Stimulated activated naive CD8-positive, alpha-beta T cell treated with anti-CD3 and anti-CD28 coated beads, Interleukin-15, amount 100 ng/mL, for 72 hours (primary cell): ENCODE measurements at places on chromosomes 1 and 21.

DNA sequence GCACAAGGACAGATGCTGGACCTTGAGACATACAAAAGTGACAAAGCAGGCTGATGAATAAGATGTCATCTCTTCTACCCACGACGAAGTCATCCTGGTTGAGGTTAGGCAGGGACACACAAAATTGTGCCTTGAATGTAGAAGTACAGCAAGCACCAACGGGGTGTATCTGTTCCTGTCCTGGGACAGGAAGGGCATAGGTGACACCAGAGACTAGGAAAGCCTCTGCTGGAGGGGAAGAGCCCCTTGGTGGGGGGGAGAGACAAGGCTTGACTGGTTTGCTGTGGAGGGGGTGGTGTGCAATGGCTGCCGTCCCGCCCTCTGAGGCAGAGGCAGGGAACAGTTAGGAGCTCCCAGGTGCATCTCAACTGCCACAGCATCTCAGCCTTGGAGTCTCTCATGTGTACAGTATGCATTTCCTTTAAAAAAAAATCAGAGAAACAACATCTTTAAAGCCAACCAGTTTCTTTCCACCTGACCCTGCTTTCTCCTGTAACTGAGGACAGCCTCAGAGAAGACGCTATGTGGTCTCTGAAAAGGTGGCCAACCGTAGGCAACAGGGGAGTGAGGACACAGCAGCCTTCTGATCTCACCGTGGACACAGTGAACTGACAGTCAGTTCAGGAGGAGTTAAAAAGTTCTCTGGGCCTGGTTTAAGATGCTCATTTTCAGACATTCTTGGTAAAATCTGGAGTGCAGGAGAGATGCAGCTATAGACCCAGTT, 17.7 kb upstream of the GFI1 start:
- DNase-seq: no peak

DNA sequence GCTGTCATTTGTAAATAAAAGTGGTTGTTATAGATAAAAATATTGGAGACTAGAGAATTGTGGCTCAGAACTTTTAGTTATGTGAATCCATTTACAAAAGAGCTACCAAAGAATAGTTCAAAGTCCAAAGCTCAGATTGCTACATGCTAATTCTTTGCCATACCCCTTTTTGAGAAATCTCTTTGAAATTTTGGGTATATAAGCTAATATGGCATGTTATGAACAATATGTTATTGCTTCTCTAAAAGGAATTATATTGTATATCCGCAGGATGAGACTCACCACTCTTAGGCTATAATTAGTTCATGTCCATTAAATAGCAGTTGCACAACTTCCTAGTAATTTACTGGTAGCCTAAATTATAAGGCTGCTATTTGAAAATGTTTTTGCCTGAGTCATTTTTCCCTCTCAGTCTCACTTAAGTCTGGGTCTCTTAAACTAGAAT, 178.0 kb downstream of the ZNF281 start:
- no peak for DNase-seq

DNA sequence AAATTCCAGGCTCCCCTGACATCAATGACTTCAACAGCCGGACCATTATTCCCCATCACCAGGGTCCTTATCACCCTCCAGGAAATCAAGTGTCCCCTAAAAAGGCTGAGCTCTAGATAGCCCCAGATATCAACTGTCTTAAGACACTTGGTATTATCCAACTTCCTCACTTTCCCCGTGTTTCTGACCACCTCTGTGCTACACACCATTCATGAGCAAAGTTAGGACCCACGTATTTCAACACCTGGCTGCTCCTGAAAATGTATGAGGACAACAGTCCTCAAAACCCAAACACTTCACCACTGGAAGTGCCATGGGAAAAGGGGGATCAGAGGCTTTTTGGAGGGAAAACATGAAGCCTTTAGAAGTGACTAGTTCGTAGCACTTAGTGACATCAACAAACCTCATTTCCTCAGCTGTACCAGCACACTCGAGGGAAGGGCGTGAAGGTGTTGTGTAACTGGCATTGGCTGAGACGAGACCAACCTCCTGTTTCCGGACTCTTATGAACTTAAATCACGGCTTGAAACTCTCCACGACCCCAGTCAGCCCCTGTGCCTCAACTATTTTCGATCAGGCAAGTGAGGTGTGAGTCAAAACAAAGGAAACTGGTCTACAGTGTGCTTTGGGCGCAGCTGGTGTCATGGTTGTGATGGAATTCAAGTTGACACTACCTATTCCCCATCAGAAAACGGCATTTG, 4.1 kb upstream of the CHD5 start:
- no peak for DNase-seq

DNA sequence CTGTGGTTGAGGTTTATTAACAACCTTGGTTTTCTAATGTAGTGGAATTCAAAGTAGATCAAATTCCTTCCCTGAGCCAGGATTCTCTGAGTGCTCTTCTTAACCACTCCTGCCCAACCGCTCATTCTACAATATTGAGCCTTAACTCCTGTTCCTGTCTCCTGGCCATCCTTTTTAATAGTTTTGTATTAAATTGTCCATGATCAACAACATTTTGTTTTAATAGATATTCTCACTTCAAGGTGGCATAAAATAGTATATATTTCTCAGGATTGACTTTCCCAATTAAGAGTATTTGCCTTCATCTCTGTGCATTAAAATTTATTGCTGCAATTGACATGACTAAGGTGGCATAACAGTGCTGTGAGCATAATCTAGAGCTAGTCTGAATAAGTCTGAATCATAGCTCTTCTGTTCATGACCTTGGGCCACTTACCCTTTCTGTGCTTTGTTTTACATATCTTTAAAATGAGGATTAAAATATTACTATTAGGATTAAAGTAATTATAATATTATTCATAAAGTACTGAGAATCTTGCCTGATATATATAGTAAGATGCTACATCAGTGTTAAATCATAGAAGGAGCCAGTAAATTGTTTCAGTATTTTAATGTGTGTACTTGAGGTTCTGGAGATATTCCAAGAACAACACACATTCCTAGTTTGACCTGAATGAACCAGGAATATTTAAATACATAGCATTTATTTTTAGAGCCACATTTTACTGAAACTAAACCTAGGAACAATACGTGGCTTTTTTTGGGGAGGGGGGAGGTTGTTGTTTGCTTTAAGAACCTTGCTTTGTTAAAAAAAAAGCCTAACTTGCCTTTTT, 76.4 kb downstream of the ADGRL2 start:
- DNase-seq: no peak

- DNase-seq: no peak
Observed at GRCh38 chr1:15674386-15675159, 9.5 kb upstream of the PLEKHM2 start.

GRCh38 chr1:54874079-54874830, 12.7 kb downstream of the DHCR24 start:
- no peak for DNase-seq

GRCh38 chr1:37497832-37498231, 16.7 kb downstream of the MEAF6 start:
- no peak for DNase-seq

DNA sequence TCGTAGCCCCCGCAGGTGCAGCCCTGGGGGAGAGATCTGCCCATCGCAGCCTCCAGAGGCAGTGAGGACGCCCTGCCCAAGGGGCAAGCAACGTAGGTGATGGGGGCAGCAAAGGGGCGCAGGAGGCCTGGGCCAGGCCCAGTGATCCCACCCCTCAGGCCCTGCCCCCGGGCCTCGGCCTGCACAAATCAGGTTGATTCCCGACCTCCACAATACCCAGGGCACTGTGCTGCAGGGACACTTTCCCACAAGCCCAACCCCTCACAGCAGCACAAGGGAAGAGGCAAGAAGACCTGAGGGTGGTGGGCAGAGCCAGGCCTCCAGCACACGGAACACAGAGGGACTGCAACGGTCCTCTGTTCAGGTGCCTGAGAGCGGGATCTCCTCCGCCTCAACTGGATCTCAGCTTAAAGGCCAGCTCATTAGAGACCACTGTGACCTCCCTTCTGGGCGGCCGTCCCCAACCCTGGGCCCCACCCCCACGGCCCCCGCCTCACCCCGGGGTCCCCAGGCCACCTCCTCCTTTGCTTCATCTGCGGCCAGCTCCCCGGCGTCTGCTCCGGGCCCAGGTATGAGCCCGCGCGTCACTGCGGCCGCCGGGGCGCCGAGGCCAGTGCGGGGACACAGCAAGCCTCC, 812 bp upstream of the ARF1 start:
- no peak for DNase-seq

DNA sequence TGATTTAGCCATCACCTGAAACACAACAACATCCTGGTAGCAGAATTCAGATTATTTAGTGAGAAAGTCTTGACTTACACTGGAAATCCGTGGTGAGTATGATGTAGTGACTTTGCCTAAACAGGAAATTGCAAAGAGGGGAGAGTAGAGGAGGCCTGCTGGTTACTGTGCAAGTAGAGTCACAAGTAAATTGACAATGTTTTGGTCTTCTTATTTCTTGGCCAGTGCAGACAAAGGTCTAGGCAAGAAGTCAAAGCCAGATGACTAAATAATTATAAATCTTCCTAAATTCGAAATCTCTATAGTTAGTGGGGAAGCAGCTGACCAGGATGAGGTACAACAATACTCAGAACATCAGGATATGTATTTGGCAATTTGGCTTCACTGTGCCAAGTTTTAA, 159.5 kb upstream of the KCTD3 start:
- no peak for DNase-seq

GRCh38 chr1:100456880-100457279, 81.1 kb upstream of the GPR88 start:
- no peak for DNase-seq

- no peak for DNase-seq
Observed at GRCh38 chr1:3691421-3692204, 39.3 kb downstream of the TP73 start.

DNA sequence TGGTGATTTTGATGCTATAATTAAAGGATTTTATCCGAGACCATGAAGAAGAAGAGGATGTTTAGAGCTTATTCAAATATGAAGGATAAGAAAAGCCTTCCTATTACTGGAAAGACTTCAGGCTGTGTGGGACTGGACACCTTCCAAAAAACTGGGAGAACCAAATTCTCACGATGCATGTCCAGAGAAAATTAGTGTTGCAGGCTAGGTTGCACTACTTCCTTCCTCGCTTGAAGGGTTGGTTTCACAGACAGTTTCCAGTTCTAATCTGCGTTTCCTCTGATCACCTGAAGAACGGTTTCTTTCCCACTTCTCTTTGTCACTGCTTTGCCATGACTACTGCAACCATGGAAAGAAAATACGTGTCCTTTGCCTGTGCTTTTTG, 2.0 kb downstream of the MTARC2 start:
- DNase-seq: no peak

DNA sequence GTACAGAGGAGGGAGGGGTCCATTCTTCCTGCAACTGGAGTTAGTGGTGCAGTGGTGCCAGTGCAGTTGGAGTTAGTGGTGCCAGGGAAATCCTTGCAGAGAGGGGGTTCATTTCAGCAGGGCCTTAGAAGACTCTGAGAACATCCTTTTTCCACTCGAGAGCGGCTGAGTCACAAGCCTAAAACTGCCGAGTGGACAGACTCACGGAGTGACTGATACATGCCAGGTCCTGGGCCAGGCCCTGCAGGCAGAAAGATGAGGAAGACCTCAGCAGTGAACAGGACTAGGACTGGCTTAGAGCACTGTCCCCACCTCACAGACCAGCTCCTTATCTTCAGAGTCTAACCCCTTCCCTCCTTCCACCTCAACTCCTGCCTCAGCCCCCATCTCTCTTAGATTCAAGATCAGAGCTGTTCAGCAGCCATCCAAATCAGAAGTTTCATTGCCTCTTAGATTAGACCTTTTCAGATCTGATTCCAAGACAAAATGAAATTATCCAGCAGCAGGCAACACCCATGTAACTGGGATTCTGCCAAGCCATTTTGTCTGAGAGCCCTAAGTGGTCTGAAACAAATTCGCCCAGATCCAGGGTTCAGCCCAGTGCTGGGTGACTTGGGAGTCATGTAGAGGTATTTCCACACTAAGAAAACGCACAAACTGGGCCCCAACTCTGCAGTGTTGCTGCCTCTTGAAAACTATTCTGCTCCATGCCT, 12.7 kb upstream of the IKBKE start:
- DNase-seq: no peak

DNA sequence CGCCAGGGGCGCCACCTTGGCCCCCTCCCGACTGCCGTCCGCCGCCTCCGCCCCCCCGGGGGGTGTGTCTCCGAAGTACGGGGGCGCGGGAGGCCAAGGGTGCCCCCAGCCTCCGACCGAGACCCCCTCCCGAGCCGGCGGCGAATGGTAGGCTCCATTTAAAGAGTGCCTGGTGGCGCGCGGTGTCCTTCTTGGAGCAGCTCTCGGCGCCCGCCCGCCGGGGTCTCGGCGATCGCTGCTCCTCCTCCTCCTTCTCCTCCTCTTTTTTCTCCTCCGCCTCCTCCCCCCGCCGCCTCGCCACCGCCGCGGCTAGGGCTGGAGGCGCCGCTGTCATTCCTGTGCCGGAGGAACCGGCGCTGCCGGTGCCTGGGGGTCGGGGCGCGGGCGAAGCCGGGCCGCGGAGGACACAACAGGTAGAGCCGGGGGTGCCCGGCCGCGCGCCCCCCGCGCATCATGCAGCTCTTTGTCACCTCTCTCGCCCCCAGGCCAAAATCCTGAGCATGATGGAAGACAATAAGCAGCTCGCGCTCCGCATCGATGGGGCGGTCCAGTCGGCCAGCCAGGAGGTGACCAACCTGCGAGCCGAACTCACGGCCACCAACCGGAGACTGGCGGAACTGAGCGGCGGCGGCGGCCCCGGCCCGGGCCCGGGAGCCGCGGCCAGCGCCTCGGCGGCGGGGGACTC, at the start of gene KAZN:
TSS of gene KAZN (plus strand) at position 188 of the 685 bp plus-strand sequence.
- DNase-seq: no peak

DNA sequence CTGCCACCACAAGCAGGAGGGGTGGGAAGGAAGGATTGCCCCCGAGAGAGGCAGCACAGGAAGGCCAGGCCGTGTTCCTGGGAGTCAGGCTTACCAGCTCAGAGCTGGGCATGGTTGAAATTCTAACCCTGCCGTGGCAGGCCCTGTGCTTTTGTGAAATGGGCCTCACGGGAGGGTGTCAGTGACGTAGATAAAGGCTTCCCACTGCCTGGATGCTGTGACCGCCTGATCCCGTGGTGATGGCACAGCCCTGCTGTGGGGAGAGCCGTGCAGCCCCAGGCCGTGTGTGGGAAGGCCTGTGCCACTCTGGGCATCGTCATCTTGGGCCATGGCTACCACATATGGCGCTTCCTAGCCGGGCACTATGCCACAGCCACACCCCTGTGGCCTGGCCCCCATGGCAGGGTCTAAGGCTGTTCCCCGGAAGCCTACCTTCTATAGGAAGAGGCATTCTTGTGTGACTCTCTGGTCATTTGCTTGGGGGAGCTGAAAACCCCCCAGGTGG, 161.3 kb downstream of the PCBP3 start:
- DNase-seq: no peak

DNA sequence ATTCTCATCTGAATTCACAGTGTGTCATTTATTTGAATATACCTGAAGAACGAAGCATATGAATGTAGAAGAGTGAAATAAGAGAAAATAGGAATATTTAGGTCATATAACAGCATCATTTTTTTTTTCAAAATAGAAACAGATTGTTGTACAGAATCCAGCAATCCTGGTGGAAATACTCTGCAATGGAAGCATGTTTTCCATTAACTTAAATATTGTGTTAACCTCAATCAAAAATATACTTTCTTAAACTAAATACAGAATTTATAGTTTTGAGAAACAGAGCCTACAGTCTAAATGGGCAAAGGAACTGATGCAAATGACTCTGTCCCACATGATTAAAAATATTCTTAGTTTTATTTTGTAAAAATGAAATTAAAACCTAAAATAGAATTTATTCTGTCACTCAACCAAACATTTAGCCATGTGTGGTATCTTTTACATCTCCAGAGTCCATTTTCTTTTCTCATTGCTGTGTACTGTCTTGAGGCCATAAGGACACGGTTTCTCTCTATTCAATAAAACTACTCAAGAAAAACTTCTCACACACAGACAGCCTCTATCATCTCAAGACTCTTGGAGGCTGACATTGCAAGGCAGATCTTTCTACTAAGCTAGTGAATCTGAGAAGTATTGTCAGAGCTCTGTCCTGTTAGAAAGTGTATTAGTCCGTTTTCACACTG, 322.6 kb downstream of the LTN1 start:
- no peak for DNase-seq
